ENCODE measurements at places on chromosomes 4 and X. TPM values are rescaled to one million over a fixed set of nuclear protein-coding genes. Genes with fewer than 3 reads are reported as not detected.

- no peak for DNase-seq
These were observed 1461.7 kb downstream of the ADGRL3 start for GRCh38 chr4:62661821-62662220.

DNA sequence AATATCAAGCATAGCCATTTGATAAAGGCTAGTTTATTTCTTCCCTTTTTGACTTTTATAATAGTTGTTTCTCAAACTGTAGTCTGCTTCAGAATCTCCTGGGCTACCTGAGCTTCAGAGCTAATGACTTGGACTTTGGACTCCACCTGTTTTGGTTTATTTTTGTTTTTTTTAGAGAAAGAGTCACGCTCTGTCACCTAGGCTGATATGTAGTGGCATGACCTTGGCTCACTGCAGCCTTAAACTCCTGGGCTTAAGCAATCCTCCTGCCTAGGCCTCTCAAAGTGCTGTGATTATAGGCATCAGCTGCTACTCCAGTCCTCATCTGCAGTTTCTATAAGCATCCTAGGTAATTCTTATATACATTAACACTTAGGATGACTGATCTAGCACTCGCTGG is 90.5 kb downstream of the DDIT4L start:
- no peak for DNase-seq

GRCh38 chr4:6719611-6720179 is 3.7 kb downstream of the BLOC1S4 start:
- no peak for DNase-seq

DNA sequence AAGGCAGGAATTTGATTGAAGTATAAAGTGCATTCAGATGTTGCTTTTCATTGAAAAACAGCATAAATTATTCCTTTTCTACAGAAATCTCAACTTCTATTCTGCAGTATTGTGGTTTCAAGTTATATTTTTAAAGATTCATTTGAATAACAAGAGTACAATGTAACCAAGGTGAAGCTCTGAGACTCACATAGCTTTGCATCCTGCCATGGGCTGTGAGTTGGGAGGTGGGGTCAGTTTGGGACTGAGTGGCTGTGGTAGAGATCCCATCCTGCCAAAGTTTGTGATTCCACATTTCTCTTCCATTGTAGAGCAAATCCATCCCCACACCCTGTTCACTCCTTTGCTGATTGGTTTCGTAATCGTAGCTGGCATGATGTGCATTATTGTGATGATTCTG is 69.2 kb downstream of the KIT start:
- no peak for DNase-seq

NEIL3 gene
- total RNA-seq = not detected

DCAF4L1 gene
- 0.36 TPM for total RNA-seq

CSN1S1 gene
- not detected for total RNA-seq

PCDH7 gene
- 18.4 TPM for total RNA-seq

Data from ureter (tissue), 1 donor.